Thymus (tissue), 14 donors: ENCODE measurements at places on chromosomes 7 and 10.
A peak's percentile ranks its signal among the peaks of the same experiment; 100 is the strongest.

DNA sequence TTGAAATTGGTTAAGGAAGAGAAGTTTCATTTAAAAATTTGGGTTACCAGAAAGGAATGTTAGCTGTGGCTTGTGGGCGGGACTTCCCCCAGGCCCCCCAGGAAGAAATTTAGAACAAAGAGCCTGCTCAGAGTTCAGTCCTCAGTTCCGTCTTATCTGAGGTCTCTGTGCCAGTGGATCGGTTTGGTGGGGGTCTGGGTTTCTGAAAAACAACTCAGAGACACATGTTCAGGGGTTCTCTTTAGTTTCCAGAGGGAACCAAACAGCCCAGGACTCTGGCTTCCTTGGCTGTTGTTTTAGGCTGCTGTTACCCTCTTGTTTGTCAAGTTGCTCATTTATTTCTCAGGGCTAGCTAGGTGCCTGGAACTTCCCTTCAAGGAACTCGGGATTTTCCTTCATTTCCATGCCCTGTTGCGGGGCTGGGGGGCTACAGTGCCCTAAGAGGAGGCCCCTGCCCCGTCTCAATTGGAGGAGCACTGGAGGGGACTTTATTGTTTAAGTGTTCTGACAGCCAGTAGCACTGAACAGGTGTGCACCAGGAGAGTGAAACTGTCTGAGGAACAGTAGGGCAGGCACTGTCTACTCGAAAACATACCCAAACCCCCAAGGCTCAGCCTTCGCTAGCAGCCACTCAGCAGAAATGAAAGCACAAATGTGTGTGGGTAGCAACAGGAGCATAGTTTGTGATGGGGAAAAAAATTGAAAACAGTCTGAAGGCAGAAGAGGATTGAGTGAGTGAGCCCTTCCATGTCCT lies 59.9 kb downstream of the ALOX5 start:
- no peak overlapping the region for H3K4me3 ChIP-seq
- no peaks in the 10 kb centered on the region for H3K27me3 ChIP-seq
- H3K27ac ChIP-seq = peak overlapping the region; percentile 61
- H3K4me1 ChIP-seq = peaks cover 35% of the 10 kb centered on the region
- DNase-seq = peak; percentile 74
- H3K36me3 ChIP-seq = no peaks in the 10 kb centered on the region

DNA sequence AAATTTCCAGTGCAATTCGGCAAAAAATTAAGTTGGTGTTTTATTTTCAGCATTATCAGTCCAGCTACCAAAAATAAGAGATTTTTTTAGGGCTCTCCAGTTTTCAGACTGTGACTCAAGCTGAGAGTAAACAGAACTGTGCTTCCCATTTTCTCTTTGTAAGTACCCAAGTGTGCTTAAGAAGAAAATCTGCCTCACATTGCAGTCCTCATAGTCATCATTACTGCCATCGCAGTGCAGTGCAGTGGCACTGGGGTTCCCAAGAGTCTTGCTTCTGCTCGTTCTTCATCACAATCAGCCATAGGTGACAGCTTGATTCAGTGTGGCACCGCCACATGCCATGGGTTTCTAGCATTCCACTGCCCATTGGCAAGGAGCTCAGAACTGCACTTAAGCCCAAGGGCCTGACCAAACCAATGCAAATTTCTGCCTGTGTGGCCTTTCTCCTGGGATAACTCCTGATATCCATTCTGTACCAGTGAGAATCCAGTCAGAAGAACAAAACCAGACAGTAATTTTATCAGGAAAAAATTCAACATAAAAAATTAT lies 25.6 kb upstream of the ERCC6 start:
- no peaks in the 10 kb centered on the region for H3K4me1 ChIP-seq
- DNase-seq = no peak
- no peaks in the 10 kb centered on the region for H3K36me3 ChIP-seq
- H3K27me3 ChIP-seq = no peaks in the 10 kb centered on the region

- no peak overlapping the region for H3K27ac ChIP-seq
- H3K36me3 ChIP-seq = no peaks in the 10 kb centered on the region
- no peaks in the 10 kb centered on the region for H3K4me1 ChIP-seq
- no peak overlapping the region for H3K4me3 ChIP-seq
- no peak for DNase-seq
- no peaks in the 10 kb centered on the region for H3K27me3 ChIP-seq
These were observed 143.0 kb upstream of the HDAC9 start for GRCh38 chr7:18352339-18353255.

- no peaks in the 10 kb centered on the region for H3K36me3 ChIP-seq
- DNase-seq = no peak
- no peaks in the 10 kb centered on the region for H3K27me3 ChIP-seq
- no peak overlapping the region for H3K4me3 ChIP-seq
These were observed 26.7 kb downstream of the FRMD4A start for GRCh38 chr10:14304046-14304445.

- H3K4me1 ChIP-seq = no peaks in the 10 kb centered on the region
- no peak for DNase-seq
- H3K27me3 ChIP-seq = peaks cover 36% of the 10 kb centered on the region
These were observed 795 bp downstream of the LHFPL3 start for GRCh38 chr7:104328970-104329825.

DNA sequence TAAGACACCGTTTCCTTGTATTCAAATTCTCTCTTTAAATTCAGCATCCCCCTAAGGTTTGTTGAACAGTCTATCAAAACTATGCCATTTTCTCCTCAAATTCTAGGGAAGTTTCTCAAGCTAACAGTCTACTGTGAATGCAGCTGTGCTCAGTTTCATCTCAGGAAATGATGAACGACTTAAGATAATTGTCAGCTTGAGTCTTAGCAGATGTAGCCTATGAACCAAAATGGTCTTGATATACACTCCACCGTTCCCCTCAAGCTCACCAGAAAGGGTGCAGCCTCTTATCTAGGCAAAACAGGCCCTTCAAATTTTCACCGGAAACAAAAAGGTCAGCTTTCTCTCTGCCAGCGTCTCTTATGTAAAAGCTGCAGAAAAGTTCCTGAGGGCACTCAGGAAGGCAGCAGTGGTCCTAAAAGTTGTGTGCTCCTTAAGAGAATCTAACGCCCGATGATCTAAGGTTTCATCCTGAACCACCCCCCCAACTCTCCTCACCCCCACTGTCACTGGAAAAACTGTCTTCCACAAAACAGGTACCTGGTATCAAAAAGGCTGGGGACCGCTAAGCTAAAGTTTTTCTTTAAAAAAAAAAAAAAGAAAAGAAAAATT lies 2.1 kb downstream of the DNAJC9 start:
- H3K4me3 ChIP-seq = peak overlapping the region; percentile 6
- H3K4me1 ChIP-seq = peaks cover 22% of the 10 kb centered on the region
- peak overlapping the region; percentile 33 for H3K27ac ChIP-seq
- H3K36me3 ChIP-seq = peaks cover 58% of the 10 kb centered on the region

- no peak overlapping the region for H3K27ac ChIP-seq
- DNase-seq = no peak
- no peak overlapping the region for H3K4me3 ChIP-seq
These were observed 82.5 kb downstream of the AHR start for GRCh38 chr7:17380736-17381662.

- peaks cover 9% of the 10 kb centered on the region for H3K27me3 ChIP-seq
- no peak overlapping the region for H3K4me3 ChIP-seq
- H3K27ac ChIP-seq = no peak overlapping the region
These were observed 17.5 kb downstream of the ATP6V1F start for GRCh38 chr7:128879939-128880746.

DNA sequence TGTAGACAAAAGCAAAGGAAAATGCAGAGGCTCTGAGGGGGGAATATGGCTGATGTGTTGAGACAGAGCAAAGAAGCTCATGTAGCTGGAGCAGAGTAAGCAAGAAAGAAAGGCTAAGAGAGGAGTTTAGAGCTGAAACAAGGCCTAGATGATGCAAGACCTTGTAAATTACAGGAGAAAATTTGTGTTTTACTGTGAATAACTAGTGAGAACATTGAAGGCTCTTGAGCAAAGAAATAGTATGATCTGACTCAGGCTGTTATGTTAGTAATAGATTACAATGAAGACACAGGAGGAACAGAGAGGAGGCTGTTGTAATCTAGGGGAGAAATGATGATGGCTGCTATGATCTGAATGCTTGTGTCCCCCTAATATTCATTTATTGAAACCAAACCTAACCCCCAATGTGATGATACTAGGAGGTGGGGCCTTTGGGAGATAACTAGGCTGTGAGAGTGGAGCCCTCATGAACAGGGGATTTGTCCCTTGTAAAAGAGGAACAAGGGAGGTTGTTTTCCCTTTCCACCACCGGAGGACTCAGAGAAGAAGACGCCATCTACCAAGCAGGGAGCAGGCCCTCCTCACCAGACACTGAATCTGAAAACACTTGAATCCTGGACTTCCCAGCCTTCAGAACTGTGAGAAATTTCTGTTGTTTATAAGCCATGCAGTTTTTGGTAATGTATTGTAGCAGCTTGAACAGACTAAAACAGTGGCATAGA lies 394.9 kb downstream of the HTR7 start:
- no peak for DNase-seq
- H3K36me3 ChIP-seq = no peaks in the 10 kb centered on the region
- H3K27me3 ChIP-seq = no peaks in the 10 kb centered on the region
- H3K4me3 ChIP-seq = no peak overlapping the region
- no peaks in the 10 kb centered on the region for H3K4me1 ChIP-seq

DNA sequence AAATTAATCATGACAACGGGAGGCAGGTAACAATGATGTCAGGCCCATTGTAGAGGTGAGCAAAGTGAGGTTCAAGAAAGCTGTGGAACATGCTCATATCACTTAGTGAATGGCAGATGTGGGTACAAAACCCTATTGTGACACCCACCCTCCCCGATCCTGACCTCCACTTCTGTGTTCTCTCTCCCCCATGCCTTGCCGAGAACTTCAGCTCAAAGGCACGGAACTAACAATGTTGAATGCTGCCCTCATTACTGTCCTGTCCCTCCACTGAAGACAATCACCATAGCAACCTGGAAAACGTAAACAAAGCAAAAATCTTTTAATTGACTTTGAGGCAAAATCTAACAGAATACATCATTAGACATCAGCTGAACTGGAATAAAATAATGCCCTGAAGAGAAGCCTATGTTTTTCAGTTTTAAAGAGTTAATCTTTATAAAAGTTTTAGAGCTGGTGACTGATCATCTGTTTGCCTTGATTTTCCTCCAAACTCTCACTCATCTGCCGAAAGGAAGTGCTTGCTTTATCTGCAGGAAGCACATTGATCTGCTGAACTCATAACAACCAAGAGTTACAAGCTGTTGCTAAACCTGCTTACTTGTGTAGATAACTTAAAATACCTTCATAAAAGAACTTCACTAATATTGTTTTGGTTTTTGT lies 133.6 kb downstream of the CUBN start:
- no peak for DNase-seq
- no peak overlapping the region for H3K4me3 ChIP-seq

- no peaks in the 10 kb centered on the region for H3K4me1 ChIP-seq
- H3K4me3 ChIP-seq = no peak overlapping the region
- H3K27ac ChIP-seq = no peak overlapping the region
- no peaks in the 10 kb centered on the region for H3K36me3 ChIP-seq
These were observed 22.2 kb downstream of the LIPK start for GRCh38 chr10:88728107-88728763.

DNA sequence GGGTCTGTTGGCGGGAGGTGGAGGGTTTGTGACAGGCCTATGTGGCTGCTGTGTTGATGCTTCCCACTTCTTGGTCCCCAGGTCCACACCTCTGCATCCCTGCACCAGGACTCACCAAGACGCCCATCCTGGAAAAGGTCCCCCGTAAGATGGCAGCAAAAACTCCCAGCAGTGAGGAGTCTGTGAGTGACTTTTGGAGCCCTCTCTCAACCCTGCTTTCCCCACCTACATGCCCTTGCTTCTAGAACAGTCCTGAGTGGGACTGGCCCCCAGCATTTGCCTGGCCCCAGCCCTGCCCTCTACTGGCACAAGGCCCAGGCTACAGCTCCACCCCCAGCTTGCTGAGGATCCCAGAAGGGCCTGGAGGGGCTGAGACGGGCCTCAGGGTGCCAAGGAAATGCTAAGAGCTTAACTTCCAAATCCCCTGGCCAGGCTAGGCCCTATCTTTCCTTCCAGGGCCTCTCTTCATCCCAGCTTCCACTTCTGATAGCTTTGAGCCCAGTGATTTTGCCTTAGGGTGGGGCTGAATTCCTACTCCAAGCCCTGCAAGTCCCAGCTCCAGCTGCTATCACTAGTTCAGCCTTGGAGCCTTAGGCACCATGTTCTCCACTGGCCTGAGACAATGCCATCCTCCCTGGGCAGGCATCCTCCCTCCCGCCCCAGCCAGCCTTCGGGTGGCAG lies 2.7 kb downstream of the CHAT start:
- no peaks in the 10 kb centered on the region for H3K36me3 ChIP-seq
- H3K4me3 ChIP-seq = no peak overlapping the region
- no peak for DNase-seq

DNA sequence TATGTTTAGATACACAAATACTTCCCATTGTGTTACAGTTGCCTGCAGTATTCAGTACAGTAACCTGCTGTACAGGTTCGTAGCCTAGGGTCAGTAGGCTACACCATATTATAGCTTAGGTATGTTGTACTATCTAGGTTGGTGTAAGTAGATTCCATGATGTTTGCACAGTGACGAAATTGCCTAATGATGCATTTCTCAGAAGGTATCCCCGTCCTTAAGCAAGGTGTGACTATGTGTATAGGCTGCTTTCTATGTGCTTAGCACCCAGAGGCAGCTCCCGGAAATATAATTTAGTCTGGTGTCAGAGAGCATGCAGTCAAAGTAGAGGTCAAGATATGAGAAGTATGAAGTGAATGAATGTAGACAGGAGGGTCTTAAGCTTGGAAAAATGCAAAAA lies 9.8 kb downstream of the MAPK8 start:
- DNase-seq = no peak
- no peak overlapping the region for H3K4me3 ChIP-seq
- H3K27ac ChIP-seq = no peak overlapping the region
- H3K36me3 ChIP-seq = peaks cover 4% of the 10 kb centered on the region
- H3K4me1 ChIP-seq = peaks cover 11% of the 10 kb centered on the region

- no peaks in the 10 kb centered on the region for H3K36me3 ChIP-seq
- H3K27me3 ChIP-seq = no peaks in the 10 kb centered on the region
- no peak overlapping the region for H3K27ac ChIP-seq
- DNase-seq = no peak
- peaks cover 2% of the 10 kb centered on the region for H3K4me1 ChIP-seq
These were observed 65.7 kb downstream of the VSTM4 start for GRCh38 chr10:49049660-49050059.

DNA sequence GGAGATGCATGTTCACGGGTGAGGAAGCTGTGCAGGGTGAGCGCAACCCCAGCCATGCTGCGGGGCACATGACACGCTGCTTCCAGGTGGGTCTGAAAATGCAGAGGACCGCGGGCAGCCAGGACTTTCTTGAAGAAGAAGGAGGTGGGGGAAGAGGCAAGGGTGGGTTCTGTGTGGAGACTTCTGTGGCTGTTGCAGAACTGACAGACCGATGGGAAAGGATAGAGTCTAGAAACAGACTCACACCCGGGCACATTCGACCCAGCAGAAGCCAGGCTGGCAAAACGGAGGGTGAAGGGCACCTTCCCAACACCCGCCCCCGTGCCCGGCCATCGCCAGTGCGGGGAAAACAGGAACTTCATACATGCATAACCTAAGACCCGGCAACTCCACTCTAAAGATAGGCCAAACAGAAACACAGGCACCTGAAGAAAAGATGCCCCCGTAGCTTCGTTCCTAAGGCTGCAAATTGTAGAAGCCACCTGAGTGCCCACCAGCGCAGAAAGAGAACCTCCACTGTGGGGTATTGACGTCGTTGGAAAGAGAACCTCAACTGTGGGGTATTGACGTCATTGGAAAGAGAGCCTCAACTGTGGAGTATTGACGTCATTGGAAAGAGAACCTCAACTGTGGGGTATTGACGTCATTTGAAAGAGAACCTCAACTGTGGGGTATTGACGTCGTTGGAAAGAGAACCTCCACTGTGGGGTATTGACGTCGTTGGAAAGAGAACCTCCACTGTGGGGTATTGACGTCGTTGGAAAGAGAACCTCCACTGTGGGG lies 4.8 kb upstream of the KNDC1 start:
- peaks cover 24% of the 10 kb centered on the region for H3K27me3 ChIP-seq
- no peak overlapping the region for H3K27ac ChIP-seq
- no peaks in the 10 kb centered on the region for H3K36me3 ChIP-seq
- no peak overlapping the region for H3K4me3 ChIP-seq
